ENCODE measurements at places on chromosomes 5 and 9.

- no peak for DNase-seq
These were observed 310.4 kb downstream of the GADD45G start for GRCh38 chr9:89915187-89915586.

DNA sequence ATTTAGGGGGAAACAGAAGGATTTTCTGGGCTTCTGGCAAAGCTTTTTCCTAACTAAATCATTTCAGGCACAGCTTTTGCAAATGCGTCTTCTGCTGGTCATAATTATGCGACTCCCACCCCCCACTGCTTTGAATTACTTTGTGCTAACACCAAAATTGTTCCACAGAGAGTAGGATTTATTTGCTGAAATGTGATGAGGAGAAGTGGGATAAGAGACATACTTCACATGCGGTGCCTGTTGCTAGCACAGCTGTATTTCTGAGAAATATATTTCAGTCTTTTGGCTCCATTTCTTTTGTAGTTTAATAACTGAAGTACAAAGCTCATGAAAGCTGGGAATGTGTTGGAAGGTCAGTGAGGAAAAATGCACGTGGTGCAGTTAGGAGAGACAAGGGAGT, 83.2 kb upstream of the TAS2R1 start:
- DNase-seq: no peak

DNA sequence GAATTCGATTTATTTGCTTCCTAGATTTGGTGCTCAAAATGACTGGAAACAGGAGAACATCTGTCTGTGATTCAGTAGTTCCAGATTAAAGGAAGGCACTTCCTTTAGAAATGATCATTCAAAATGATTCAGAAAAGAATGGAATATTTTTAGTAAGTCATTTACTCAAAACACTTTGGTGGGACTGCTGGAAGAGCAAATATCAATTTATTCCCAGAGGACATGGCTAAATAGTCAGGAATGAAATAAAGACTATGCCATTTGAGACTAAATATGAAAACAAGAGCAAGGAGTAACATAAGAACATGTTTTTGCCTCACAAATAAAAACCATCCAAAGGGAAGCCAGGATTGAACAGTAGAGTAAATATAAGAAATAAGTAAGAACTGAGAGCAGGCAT, 138.6 kb upstream of the RASA1 start:
- DNase-seq: no peak

GRCh38 chr5:132782101-132782500, 5.1 kb upstream of the SEPTIN8 start:
- DNase-seq: no peak

DNA sequence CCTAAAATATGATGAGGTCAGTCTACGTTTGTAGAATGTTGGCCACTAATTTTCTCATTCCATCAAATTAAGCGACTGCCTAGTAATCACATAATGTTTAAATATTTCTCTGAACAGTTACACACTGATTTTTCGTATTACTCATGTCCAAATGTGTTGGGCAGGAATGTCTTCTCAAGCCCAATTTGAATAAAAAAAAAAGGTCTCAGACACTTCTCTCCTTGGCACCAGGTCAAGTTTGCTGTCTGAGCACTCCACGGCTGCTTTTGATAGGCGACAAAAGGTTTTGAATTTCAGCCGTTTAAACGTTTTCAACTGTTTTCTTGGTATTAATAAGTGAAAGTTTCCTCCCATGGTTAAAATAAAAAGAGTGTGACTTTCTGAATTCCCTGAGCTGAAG, 542.1 kb downstream of the IRX1 start:
- DNase-seq: no peak

DNA sequence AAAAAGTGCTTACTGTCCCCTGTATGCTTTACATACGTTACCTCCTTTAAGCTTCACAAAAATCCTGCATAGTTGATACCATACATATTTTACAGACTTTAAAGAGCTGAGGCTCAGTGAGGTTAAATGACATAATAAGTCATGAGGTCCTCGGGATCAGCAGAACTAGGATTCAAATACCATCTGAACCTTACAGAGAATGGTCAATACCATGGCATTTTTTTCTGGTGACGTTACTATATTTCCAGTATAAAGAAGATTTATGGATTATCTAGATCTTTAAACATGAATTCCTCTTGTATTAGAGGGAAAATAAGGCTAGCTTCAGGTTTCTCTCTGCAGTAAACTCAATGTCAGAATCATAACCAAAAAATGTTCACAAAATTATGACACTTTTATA, 153.7 kb upstream of the GPR151 start:
- no peak for DNase-seq

All from NCI-H2107 (cell line).